ENCODE measurements at places on chromosomes 6 and 20.

DNA sequence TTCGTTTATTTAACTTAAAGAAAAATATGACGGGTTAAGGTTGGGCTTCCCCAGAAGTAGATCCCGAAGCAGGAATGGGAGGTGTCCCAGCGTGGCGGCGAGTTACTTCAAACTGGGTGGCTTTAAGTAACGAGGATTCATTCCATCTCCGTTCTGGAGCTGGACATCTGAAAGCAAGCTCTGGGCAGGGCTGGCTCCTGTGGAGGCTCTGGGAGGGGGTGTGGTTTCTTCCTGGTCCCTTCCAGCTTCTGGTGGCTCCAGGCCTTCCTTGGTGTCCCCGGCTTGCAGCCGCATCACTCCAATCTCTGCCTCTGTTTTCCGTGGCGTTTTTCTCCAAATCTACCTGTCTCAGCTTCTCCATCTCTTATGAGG, 47.3 kb upstream of the BHLHE23 start:
- DNase-seq: no peak

DNA sequence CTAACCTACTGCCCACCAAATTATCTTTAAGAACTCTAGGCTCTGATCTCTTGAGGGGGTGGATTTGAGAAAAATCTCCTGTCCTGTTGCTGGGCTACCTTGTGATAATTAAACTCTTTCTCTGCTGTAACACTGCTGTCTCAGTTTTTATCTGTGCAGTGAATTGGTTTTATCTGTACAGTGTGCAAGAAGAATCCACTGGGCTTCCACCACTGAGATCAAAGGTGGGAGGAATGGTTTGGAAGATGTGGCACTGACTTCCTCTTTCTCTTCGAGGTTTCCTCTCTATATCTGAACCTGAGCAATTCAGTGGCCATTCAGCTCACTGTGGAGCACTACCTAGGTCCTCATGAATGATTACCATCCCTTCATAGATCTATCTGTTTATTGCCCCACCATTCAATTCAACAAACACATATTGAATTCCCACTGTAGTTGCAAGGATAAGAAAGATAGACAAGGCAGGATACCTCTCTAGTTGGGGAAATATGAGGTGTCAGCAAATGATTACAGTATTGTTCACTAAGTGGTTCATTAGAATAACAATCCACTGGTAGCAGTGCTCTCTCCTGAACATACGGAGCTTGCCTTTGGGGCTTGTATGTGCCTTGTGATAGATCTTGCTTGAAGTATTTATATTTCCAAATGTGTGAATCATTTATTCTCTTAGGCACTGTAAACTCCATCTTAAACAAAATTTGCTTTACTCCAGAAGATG, 172.1 kb upstream of the ARG1 start:
- DNase-seq: no peak

GRCh38 chr6:33896391-33897188, 92.8 kb upstream of the MLN start:
- DNase-seq: no peak

- DNase-seq: no peak
Measured at GRCh38 chr20:63602321-63602720, 24.6 kb downstream of the GMEB2 start.

DNA sequence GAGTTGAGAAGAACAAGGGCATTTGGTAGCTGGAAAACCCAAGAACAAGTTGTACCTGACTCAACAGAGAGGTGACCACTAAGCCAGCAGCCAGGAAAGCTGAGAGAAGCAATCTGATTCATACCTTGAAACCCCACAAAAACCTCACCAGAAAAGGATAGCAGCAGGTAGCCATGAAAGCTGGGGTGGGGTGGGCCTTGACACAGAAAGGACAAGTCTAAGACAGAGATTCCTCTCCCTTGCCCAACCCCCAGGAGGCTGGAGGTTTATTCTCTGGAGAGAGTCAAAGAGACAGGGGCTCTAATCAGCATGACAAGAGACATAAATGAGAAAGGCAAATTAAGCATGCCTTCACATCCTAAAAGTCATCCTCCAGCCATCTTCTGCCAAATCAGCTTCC, 151.7 kb upstream of the DST start:
- DNase-seq: no peak

DNA sequence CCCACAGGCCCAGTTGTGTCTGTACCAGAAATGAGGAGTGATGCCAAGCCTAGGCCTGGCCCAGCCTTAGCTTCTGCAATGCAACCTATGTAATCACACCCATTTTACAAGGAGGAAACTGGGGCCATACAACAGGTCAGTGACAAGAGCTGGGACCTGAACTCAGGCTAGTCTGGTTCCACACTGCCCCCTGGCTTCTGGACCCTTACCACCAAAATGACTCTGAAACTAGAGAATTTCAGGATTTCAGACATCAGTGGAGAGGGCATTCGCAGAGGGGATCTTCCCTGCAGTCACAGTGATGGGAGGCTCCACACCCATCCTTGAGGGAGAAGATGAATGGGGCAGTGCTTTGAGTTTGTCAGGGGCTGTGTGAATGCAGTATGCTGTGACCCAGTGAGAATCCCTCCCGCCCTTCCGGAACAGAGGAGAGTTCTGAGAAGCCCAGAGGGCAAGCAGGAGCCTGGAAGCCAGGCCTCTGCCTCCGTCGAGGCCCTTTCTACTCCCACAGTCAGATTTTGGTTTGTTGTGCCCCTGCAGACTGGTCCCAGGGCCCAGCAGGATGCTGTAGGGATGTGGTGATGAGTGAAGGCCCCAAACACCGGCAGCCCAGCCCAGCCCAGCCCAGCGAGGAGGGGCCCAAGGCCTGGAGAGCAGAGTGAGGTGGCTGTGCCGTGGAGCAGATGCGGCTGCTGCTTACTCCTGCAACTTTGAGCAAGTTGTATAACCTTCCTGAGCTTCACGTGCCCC, 48.1 kb upstream of the MYL9 start:
- DNase-seq: no peak

DNA sequence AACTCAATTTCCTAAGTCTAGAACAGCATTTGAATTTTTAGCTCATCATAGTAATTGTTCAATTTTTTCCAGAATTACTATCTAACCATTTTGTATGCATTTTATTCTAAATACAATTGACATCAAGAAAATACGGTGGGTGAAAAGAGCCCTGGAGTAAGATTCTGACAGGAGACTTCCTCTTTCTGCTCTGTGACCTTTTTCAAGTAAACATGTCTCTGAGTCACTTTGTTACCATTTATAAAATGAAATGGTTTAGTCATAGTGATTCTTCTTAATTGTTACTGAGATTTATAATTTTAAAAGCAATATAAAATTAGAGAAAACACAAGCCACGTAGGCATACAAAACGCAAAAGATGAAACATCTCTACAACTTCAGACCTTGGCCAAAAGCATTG, 80.2 kb downstream of the PLCB1 start:
- DNase-seq: no peak

DNA sequence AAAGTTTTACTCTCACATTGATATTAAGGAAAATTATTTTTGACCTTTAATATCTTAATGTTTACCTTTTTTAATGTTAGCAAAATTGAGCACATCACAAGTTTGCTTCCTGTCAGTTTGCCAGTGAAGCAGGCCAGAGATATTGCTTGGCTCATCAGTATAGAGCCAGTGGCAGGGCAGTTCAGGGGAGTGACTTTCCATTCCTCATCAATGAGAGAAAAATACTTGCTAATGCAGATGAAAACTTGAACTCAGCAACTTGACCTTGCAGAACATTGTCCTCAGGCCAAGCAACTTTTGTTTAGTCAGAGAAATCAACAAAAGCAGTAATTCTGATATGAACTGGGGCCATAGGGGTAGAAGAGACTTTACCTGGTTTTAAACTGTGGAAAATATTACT, 6.9 kb downstream of the TAB2 start:
- no peak for DNase-seq

DNA sequence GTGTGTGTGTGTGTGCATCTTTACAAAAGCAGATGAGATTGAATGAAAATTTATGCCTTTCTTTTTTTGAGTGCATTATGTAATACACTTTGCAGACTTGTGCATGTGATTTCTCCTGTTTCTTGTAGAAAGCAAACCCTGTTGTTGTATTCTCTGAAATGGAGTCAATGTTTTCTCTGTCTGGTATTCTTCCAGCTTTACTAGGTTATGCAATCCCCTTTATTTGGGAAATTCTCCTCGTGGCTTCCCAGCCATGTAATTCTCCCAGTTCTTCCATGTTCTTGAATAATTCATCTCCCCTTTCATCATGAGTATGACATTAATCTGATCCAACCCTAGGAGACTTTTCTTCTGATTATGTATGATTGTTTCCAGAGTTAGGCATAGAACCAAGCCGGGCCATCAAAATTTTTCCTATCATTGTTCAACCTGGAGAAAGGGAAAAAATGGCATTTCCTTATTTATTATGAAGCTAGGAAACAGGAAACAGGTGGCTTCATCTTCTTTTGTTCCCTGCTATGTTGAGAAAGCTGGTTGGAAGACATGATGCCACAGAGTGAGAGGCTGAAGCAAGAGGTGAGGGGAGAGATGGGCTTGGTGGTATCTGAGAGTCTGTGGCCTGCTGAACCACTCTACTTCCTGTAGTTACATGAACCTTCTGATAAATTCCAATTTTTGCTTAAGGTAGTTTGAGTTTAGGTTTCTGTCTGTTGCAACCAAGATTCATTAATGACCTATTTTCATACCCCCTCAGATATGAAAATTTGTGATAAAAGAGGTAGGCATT, 68.8 kb downstream of the PRL start:
- no peak for DNase-seq

DNA sequence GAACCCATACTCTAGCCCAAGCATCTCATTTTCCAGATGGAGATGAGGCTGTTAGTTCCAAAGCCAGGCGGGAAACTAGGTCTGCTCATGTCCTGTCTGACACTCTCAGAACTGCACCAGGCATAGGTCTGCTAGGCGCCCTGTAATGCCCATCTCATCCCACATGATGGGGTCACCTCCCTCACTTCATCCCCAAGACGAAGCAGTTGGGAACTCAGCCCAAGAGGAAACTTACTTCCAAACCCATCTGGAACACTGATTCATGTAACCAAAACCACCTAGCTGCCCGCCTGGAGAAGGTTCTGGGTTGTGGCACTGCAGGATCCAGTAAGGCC, 119.4 kb upstream of the PRND start:
- no peak for DNase-seq

DNA sequence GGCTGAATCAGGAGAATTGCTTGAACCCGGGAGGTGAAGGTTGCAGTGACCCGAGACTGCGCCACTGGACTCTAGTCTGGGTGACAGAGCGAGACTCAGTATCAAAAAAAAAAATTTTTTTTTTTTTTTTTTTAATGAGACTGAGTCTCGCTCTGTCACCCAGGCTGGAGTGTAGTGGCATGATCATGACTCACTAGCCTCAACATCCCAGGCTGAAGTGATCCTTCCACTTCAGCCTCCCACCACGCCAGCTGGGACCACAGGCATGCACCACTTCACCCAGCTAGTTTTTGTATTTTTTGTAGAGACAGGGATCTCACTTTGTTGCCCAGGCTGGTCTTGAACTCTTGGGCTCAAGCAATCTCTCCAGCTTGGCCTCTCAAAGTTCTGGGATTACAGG, 53.3 kb downstream of the MYO6 start:
- DNase-seq: no peak

- DNase-seq: no peak
Measured at GRCh38 chr6:148247386-148248063, 95.1 kb upstream of the SASH1 start.

All from CD4-positive, alpha-beta memory T cell (primary cell).